ENCODE measurements at places on chromosomes 2 and 18. TPM values are rescaled to one million over a fixed set of nuclear protein-coding genes. Genes with fewer than 3 reads are reported as not detected.

The DNPEP gene
- polyA plus RNA-seq, result 96.8 TPM

DNA sequence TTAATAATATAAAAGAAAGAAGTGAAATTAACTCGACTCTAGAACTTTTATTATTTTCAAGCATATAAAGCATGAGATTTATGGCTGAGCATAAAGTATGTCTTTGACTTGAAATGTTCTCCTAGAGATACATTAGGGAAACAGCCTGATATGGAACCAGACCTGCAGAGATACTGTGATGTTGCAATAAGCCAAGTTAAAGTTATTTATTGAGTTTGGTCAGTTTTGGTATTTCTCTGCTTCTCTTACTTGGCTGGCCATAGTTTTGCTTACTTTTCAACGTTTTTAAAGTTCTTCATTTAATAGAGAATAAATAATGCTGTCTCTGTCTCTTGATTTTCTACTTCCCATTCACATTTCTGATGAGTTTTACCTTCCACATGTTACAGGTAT, 76.0 kb downstream of the GFPT1 start:
- no peak for DNase-seq

DNA sequence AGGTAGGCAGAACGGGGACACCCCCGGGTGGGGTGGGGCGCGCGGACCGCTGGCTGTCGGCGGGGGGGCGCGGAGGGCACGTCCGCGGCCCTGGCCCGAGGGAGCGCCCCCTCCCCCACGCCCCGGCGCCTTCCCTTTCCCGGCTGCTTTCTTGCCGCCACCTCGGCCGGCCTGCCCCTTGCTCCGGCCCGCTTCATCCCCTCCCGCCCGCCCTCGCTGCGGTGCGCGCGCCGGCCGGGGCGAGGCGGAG, 443 bp downstream of the VAPA start:
- DNase-seq, result no peak

DNA sequence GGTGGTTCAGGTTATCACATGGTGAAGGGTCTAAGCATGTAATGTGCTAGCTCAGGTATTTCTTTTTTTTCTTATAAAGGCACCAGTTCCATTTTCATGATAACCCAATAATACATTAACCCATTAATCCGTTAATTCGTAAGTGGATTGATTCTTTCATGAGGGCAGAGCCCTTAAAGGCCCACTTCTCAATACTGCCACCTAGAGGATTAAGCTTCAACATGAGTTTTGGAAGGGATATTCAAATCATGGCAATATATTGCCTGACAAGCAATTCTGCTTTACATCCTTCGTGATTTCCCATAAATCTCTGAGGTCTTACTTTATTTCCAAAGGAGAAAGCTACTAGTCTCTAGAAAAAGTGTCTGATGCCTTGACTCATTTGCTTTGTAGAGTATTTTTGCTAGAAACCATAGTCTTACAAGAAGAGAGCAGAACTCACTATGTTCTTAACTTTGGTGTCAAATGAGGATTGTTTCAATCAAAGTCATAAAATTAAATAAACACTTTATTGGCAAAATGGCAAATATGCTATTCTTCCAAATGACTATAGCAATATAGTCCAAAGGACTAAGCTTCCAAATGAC, 271.3 kb downstream of the KCNS3 start:
- no peak for DNase-seq

DNA sequence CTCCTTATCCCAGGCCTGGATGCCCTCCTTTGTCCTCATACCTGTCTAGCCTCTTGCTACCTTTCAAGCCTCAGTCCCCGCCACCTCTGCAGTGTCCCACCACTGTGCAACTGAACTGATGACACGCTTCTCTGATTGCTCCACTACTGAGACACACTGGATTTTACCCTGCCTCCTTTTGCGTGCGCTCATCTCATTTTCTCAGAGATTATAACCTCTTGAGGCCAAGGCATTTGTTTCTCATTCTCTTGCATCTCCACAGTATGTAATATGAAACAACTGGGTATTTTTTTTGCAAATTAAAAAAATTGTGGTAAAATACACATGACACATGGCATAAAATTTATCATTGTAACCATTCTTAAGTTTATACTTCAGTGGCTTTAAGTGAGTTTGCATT, 95.4 kb downstream of the PRKCE start:
- no peak for DNase-seq

- no peak for DNase-seq
Observed at GRCh38 chr18:74806700-74807416, 209.2 kb downstream of the ZNF407 start.

DNA sequence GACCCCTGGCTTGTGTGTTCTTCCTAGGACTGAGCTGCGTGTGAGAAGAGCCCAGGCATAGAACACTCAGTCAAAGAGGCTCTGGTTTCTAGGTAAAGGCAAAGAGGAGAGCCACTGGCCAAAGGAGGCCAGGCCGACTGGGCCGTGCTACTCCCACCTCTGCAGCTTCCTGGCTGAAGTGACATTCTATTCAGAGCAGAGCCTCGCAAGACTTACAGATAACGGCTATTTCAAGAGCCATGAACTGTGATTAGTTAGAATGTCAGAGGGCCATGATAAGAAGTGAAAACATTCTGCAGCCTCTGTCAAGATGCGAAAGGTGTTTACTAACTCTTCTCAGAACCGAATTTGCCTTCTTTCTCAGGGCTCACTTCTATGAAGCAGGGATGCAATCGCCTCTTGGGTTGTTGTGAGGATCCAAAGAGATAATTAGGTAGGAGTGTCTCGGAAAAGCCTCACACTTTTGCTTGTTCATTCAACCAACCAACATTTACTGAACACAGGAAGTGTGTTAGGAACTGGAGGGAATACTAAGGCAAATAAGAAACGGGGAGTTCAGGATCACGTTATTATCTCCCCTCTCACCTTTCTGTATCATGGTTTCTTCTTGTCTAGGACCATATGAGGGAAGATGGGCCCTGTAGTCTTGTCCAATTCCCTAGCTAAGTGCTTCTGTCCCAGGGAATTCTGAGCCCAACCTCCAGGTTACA, 3.4 kb upstream of the DNAJC5G start:
- no peak for DNase-seq

GRCh38 chr2:160114020-160114419, 51.6 kb upstream of the PLA2R1 start:
- no peak for DNase-seq

Data from urinary bladder (tissue), 4 donors.